K562 (cell line): ENCODE measurements at places on chromosomes 12 and 14.

DNA sequence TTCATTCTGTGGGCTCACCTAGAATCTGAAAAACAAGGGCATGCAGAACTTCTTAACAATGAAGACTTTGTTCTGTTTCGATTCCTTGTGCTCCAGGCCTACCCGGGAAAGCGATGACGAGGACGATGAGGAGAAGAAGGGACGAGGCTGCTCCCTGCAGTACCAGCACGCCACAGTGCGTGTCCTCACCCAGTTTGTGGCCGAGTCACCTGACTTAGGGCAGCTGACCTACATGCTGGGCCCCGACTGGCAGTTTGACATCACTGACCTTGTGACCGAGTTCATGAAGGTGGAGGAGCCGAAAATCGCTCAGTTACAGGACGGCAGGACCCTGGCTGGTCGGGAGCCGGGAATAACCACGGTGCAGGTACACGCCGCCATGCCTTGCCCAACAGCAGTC, 585.4 kb downstream of the AACS start:
- no peak for DNase-seq

DNA sequence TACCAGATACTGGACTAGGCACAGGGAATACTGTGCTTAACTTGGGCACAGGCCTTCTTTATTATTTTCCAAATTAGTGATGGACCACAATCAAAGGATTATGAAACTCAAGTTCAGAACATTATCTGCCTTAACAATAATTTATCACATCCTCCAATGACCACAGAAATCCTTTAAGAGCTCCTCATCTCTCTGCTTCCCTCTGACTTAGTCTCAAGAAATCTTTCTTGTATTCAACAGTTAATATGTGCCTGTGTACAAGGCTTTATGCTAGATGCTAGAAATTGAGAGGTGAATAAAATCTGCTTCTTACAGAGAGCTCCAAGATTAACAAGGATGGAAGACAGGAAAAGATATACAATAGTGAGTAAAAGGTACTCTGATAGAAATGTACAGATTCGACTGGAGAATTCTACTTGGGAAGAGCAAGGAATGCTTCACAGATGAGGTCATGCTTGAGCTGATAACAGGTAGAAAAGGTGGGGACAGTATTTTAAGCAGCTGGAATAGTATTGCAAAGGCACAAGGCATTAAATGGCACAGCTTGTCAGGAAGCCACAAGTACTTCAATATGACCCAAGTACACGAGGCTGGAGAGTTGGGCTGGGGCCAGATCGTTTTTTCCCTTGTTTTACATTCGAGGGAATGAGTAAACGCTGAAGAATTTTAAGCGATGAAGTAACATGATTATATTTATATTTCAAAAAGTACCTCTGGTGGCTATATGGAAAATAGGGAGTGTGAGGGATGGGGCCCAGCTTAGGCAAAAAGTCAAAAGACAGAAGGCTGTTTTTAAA, 55.1 kb upstream of the ARID2 start:
- DNase-seq, result no peak

DNA sequence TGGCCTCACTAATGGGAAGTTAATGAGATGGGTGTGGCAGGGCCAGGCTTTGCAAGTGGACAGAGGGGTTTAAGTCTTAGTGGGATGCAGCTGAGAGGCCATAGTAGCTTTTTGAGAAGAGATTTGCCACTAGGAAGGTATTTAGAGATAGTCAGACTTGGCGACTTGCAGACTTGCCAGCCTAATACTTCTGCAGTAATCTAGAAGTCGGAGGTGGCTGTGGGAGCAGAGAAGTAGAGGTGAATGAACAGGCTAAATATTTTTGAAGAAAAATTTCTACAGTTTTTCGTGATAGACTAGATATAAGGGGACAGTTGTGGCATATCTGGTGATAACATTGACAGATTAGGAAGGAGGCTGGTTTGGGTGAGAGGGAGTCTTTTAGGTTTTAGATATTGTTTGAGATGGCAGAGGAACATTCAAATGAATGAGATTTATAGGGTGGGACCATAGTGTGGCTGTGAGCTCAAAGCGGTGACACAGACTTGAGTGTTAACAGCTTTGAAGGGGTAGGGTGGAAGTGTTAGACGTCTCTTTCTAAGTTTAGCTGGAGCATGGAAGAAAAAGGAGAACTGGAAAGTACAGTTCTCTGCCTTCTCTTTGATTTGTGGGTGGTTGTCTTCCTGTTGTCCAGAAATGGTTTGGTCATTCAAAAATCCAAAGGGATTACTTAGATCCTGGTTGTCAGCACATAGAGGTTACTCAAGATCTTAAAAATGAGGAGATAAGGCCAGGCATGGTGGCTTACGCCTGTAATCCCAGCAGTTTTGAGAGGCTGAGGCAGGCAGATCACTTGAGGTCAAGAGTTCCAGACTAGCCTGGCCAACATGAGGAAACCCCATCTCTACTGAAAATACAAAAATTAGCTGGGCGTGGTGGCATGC, 44.9 kb downstream of the MAPKAPK5 start:
- no peak for DNase-seq

- no peak for DNase-seq
Measured at GRCh38 chr14:50855558-50855957, 16.3 kb upstream of the ABHD12B start.

- DNase-seq, result no peak
Measured at GRCh38 chr12:116540622-116541152, 18.5 kb upstream of the MAP1LC3B2 start.

GRCh38 chr12:57692500-57692899, 1.4 kb upstream of the OS9 start:
- no peak for DNase-seq

DNA sequence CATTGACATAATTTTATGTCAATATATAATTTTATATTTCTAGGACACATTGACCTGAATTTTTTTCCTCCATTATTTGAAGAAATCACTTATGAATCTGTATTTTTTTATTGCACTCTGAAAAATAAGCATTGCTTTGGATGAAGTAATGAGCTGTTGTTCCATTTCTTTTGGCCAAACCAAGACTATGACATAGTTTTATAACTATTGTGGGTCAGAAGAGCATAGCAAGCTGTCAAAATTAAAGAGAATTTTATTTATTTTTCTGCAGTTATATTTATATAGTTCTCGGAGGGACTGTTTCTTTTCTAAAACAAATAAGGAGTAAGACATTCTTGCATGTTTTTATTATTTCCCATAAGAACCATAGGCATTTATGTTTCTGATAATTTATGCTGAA, 8.5 kb downstream of the C12orf75 start:
- no peak for DNase-seq

DNA sequence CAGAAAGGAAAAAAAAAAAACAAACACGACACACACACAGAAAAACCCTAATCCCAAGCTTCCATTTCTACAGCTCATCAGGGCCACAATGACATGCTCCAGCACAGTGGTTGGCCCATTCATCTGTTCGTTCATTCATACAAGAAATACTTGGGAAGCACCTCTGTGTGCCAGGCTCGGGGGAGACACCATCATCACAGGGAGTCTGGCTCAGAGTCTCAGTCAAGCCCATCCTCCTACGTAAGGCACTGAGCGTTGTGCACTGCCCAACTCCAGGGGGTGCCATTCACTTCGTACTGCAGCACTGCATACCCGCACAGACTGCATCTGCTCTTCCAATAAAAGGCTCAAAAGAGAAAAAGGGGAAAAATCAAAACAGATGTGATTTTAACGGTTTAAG, 15.3 kb downstream of the VPS37B start:
- DNase-seq, result no peak

GRCh38 chr12:82876075-82876474, 189.4 kb downstream of the TMTC2 start:
- DNase-seq, result no peak

DNA sequence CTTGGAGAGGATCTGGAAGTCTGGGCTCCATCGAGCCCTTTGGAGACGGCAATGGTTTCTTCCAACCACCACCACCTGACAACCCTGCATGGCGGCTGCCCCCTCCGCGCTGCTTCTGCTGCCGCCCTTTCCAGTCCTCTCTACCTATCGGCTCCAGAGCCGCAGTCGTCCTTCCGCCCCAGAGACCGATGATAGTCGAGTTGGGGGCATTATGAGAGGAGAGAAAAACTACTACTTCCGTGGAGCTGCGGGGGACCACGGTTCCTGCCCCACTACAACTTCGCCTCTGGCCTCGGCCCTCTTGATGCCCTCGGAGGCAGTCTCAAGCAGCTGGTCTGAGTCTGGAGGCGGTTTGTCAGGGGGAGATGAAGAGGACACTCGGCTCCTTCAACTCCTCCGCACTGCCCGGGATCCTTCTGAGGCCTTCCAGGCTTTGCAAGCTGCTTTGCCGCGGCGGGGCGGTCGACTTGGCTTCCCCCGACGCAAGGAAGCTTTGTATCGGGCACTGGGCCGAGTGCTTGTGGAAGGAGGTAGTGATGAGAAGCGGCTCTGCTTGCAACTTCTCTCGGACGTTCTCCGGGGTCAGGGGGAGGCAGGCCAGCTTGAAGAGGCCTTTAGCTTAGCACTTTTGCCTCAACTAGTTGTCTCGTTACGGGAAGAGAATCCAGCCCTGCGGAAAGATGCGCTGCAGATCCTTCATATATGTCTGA, 499 bp downstream of the TOGARAM1 start:
- DNase-seq, result peak; percentile 44

GRCh38 chr14:61866932-61867920, 105.0 kb downstream of the SNAPC1 start:
- no peak for DNase-seq

GRCh38 chr14:71686677-71687076, 245.6 kb upstream of the RGS6 start:
- DNase-seq, result no peak

DNA sequence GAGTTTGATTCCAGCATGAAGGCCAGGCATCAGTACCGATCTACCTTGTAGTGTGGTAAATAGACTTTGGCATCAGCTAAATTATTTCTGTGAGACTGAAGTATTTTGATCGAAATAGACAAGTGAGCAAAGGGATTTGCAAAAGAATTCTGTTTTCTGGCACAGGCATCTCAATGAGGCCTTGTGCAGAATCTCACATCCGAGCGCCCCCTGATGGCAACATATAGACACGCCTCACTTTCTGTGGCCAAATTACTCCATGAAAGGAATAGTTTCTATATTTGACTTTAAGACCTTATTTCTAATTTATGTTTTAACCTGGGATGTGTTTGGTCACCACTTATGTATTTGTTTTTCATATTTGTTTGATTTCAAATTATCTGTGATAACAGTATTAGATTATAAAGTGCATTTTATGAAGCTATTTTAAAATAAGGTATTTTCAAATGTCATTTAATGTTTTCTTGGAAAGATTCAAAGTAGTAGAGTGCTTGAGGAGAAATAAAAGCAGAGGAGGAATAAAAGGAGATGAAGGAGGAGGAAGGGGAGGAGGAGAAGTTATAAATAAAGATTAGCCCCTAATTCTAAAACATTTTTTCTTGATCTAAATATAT, 731.9 kb downstream of the NRXN3 start:
- DNase-seq, result no peak

DNA sequence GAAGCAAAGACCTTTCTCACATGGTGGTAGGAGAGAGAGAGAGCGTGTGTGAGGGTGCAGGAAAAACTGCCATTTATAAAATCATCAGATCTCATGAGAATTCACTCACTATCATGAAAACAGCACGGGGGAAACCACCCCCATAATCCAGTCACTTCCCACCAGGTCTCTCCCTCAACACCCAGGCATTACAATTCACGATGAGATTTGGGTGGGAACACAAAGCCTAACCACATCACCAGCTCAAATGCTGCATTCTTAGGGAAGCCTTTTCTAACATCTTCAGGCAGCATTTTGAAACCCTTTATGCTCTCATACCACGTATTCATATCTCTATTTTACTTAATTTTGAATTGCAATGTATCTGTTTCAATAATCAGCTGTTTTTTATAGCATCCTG, 165.9 kb downstream of the TMTC3 start:
- DNase-seq, result no peak

DNA sequence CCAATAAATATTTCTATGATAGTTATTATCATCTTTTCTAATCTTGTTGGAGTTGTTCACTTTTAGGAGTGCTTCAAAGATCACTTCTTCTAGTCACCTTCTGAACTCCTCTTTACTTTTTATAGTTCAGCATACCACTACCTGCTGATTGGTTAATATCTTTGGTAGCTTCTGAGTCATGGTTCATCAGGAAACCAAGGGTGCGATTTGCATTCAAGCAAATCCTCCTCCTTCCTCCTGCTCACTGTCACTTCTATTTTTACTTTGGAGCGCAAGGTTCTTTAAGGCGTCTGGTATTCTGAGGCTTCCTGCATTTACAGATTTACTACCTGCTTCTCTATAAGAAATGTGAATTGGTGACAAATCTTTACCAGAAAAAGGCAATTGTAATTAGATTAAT, 24.0 kb downstream of the SYT1 start:
- no peak for DNase-seq
